ENCODE measurements at places on chromosomes 16 and 17.

GRCh38 chr17:83155128-83156121 lies 76.0 kb downstream of the METRNL start:
- DNase-seq = peak; percentile 8

DNA sequence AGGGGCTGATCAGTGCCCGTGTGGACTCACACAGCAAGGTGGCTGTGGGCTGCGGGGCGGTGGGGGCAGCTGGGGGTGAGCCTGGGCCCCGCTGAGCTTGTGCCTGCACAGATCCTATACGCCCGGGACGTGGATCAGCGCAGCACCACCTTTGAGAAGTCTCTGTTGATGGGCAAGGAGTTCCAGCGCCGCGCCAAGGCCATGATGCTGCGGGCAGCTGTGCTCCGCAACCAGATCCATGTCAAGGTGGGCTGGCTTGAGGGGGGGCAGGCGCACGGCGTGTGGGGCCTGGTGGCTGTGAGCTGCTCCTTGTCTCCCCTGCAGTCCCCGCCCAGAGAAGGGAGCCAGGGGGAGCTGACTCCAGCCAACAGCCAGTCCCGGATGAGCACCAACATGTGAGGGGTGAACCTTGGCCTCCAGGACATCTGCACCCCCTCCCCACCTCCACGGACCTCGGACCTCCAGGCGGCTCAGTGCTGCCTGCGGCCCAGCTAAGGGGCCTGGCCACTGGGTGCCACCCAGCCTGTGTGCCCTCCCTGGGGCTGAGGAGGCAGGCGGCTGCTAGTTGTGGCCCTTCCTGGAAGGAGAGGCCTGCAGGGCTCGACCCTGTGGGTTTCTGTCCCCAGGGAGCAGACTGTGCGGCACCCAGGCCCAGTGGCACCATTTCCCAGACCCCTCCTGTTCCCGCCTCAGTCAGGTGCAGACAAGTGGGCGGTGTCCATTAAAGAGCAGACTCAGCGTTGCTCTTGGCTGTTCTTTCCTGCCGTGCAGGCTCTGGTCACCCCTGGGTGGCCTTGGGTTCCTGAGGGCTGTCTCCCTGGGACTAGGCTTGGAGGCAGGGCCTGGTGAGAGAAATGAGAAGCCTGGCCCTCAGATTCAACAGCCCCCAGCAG lies 5.3 kb downstream of the GPS1 start:
- DNase-seq = no peak

GRCh38 chr16:60438894-60439293 lies 1597.3 kb downstream of the CDH8 start:
- no peak for DNase-seq

GRCh38 chr17:3573246-3574100 lies 15.9 kb upstream of the TRPV3 start:
- no peak for DNase-seq

- no peak for DNase-seq
Measured at GRCh38 chr17:20202141-20202621, 193.0 kb downstream of the SPECC1 start.

- no peak for DNase-seq
Measured at GRCh38 chr16:27879601-27880247, 183.8 kb downstream of the GSG1L start.

- no peak for DNase-seq
Measured at GRCh38 chr16:19304750-19305149, 19.2 kb downstream of the CLEC19A start.

GRCh38 chr17:10716218-10716617 lies 13.6 kb downstream of the TMEM220 start:
- no peak for DNase-seq

DNA sequence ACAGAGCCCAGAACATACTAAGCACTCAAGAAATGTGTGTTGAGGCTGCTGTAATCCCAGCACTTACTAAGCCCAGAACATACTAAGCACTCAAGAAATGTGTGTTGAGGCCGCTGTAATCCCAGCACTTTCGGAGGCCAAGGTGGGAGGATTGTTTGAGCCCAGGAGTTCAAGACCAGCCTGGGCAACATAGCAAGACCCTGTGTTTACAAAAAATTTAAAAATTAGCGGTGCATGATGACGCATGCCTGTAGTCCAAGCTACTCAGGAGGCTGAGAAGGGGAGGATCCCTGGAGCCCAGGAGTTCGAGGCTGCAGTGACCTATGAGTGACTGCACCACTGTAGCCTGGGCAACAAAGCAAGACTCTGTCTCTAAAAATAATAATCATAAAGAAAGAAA lies 6.7 kb upstream of the ZDHHC1 start:
- no peak for DNase-seq

- DNase-seq = no peak
Measured at GRCh38 chr17:82871056-82871775, 31.4 kb upstream of the ZNF750 start.

DNA sequence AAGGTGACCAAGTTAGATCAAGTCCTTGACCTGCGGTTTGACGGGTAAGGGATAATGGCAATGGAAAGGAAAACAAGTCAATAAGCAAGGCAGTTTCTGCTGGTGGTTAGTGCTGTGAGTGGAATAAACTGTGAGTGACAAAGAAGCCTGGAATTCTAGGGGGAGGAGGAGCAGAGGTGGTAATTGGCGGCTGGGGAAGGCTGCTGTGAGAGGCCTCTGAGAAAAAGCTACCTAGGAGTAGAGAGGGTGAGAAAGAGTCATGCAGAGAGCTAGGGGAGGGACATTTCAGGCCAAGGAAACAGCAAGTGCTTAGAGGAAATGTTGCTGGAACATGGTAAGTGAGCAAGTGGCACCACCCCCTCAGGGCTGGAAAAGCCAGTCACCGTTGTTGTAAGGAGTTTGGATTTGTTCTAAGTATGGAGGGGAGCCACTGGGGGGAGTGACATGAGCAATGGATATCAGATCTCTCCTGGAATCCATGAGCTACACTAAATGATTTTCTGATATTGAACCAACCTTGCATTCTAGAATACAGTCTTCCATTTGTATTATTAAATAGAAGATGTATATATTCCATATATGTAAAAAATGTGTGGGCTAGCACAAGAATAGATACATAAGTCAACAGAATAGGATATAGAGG lies 6.7 kb downstream of the NLRC3 start:
- DNase-seq = no peak

GRCh38 chr16:84898447-84898846 lies 78.7 kb downstream of the CRISPLD2 start:
- no peak for DNase-seq

- DNase-seq = no peak
Measured at GRCh38 chr17:74182041-74182723, 21.3 kb upstream of the RPL38 start.

DNA sequence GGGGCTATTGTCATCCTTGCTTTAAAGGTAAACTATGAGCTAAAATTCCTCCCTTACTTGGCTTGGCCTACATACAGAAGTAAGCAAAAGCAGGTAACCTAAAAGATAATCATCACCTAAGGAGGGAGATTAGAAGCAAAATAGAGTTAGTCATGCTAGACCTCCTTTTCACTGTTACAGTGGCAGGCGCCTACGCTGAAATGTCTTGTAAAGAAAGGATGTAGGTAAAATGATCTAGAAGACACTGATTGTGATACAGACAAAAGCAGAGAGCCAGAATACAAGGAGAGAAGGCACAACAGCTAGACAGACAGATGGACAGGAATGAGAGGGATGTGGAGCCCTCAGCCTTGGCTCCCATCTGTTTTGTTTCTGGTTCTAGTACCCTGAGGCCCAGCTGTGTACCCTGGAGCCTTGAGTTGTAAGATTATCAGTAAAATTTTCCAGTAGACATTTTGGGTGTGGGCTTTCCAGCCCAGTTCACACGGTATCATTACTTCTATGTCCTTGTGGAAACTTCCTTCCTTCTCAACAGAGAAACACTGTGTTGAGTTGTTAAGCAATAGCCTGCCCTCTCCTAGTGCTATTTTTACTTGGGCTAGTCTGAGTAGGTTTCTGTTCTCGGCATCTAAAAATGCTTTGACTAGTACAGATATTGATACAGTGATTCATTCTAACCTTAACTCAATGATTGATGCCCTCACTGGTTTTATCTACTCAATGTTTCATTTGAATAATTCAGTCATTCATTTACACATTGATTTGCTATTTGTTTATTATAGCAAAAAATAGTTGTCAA lies 7.7 kb upstream of the C16orf78 start:
- DNase-seq = no peak

DNA sequence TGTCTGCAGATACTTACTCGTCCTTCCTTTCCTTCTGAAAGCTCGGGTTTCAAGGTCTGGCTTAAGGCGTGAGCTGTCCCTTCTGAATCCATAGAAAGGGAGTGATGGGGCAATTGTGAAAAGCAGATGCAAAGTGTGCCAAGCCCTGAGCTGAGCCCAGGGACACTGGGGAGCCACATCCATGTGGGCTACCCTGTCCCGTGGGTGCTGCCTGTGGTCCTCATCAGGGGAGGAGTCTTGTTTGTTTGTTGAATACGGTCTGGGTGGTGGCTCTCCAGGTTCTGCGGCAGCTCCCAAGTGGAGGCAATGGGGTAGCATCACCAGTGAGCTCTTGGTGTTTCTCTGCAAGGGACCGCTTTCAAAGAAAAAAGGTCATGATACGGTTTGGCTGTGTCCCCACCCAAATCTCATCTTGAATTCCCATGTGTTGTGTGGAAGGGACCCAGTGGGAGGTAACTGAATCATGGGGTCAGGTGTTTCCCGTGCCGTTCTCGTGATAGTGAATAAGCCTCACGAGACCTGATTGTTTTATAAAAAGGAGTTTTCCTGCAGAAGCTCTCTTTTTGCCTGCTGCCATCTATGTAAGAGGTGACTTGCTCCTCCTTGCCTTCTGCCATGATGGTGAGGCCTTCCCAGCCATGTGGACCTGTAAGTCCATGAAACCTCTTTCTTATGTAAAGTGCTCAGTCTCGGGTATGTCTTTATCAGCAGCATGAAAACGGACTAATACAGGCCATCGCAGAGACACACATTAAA lies 1.0 kb upstream of the ALG1 start:
- no peak for DNase-seq

DNA sequence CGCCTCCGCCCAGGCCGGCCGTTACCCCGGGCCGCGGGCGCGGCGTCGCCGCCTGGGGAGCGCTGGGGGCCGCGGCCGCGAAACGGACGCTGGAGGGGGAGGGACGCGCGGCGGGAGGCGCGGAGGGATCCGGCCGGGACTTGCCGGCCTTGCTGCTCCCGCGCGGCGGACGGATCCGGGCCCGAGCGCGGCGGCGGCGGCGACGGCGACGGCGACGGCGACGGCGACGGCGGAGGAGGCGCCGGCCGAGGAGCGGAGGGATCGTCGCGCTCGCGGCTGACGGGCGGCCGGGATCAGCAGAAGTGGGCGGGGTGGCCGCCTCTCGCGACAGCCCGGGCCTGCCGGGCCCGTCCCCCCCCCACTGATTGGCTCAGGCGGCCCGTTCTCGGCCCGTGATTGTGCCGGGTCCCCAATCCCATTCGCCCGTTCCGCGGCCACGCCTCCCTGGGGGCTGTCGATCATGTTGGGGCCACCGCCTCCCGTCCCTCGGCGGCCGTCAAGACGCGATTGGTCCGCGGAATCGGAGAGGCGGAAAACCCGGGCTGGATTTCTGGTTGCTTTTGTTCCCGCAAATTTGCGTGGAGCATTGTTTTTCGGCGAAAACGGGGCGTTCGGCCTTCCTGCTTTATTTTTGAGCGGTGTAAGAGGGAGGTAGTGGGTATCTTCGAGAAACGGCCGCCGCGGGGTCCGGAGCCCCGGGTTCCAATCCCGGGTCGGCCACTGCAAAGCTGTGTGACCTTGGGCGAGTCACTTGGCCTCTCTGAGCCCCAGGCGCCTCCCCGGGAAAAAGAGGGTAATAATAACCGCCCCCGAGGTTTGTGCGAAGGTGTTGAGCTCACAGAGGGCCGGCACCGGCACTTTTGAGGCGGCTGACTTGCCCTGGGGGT lies at the start of gene ZCCHC14:
TSS of gene ZCCHC14 (minus strand) at position 304 of the 887 bp plus-strand sequence. CDS start 786 bp downstream, outside the sequence.
- peak; percentile 95 for DNase-seq

DNA sequence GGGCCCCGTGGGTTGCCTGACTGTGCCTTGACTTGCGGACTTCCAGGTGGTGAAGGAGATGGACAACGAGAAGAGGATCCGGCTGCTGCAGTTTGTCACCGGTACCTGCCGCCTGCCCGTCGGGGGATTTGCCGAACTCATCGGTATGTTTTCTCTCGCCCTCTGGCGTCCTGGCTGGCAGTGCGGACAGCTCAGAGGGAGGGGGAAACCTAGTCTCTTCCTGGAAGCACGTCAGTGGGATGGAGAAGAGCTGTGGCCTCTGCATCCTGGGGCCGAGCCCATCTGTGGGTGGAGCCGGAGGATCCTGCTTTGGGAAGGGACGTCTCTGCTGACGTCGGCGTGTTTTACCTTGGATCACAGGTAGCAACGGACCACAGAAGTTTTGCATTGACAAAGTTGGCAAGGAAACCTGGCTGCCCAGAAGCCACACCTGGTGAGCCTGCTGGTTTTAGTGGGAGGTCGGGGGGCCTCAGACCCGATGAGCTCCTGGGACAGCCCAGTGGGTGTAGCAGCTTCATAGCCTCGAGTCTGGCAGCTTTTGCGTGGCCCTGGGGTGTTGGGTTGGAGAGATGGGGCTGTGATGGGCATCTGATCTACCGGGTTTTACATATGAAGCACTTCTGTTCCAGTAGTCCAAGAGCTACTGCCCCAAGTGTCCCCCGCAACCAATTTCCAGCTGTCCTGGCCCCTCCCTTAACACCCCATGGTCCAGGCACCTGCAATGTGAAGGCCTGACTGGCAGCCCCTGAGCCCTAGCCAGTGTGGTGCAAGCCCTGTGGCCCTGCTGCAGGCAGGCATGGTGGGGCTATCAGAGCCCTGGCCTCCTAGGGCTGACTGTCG lies 11.9 kb upstream of the CLEC18A start:
- no peak for DNase-seq

DNA sequence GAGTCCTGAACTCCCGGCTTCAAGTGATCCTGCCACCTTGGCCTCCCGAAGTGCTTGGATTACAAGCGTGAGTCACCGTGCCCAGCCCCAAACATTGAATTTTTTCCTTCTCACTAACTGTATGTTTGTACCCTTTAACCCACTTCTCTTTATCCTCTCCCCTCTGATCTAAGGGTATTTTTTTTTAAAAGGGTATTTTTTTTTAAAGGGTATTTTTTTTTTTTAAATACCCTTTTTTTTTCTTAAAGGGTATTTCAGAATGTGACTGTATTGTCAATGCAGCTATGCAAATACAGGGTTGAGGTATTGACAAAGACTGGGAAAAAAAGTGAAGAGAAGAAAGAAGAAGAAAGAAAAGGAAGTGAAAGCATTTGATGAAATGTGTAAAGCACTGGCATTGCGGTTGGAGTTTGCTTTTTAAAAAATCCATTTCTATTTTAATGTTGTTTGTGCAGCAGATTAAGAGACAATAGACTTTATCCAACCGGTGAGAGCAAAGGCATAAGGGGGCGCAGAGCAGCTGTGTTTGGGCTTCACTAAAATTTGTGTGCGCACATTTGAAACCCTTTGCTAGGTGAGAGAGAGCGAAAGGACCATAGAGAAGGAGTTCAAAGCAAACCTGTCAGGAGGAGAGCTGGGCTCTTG lies 42.4 kb downstream of the SYT17 start:
- DNase-seq = no peak

GRCh38 chr17:37849617-37849972 lies 74.6 kb upstream of the TBC1D3K start:
- DNase-seq = no peak

- DNase-seq = no peak
Measured at GRCh38 chr16:24685539-24686432, 43.7 kb upstream of the TNRC6A start.

- DNase-seq = no peak
Measured at GRCh38 chr16:26742040-26742439, 324.7 kb upstream of the C16orf82 start.

- DNase-seq = no peak
Measured at GRCh38 chr17:57313097-57313835, 56.9 kb downstream of the MSI2 start.

Measured in central memory CD8-positive, alpha-beta T cell (primary cell).